ENCODE measurements at places on chromosomes 16 and 17.
A peak's percentile ranks its signal among the peaks of the same experiment; 100 is the strongest.

GRCh38 chr17:82977606-82978005 is 101.8 kb upstream of the METRNL start:
- no peak for DNase-seq

- DNase-seq = no peak
Measured at GRCh38 chr16:68445458-68445857, 2.9 kb downstream of the SMPD3 start.

DNA sequence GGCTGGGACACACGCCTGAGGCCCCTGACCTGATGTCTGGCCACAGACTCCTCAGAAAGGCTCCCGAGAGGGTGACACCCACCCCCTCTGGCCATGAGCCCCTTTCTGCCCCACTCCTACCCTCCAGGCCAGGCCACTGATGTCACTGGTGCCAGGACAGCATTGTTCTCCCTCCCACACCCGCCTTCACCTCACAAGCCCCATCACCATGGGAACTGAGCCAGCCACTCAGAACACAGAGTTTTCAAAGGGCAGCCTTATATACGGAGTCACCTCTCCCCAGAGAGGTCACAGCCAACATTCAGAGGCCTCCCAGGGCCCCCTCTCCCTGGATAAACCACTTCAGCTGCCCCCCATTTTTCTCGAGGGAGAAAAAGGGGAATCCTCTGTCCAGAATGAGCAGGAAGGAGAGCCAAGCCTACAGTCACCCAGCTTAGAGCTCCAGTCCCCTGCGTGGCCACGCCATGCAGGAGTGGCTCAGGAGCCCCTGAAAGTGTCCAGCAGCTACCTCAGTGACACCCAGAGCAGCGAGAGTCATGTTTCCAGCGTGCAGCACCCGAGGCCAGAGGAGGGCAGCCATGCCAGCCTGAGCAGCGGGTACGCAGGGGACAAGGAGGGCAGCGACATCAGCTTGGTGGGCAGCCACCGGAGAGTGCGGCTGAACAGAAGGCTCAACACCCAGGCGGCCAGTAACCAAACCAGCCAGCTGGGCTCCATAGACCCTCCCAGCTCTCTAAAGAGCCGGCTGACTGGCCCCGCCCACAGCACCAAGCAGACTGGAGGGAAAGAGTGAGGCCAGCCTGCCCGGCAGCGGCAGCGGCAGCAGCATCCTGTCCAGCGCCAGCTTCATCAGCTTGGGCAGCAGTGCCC is at the start of gene C16orf82:
TSS of gene C16orf82 (plus strand) at position 260 of the 870 bp plus-strand sequence.
- DNase-seq = no peak

GRCh38 chr16:266258-267164 is 9.2 kb downstream of the RGS11 start:
- DNase-seq = no peak

DNA sequence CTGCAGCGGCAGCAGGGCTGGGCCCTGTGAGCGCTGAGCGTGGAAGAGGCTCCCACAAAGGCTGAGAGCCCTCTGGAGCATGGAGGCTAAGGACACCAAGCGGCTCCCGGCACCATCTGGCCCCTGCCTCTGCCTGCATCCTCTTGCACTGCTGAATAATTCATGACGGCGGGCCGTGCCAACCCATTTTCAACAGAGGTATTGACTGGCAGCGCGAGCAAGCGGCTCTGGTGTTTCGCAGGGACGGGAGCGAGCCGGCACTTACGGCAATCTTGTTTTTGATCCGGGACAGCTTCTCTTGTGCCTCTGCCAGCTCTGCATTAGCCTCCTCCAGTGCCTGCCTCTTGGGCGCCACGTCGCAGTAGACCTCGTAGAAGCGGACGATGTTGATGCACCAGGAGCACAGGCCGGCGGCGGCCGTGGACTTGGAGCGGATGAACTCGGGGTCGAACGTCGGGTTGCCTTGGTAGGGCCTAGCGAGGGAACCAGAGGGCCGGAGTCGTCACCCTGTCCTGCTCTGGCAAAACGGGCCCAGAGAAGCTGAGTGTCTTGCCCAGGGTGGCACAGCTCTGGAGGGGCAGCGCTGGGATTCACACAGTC is 80.4 kb downstream of the PGS1 start:
- no peak for DNase-seq

GRCh38 chr17:58576679-58577367 is 62.4 kb upstream of the MTMR4 start:
- no peak for DNase-seq

- no peak for DNase-seq
Measured at GRCh38 chr17:78951967-78952551, 26.9 kb upstream of the TIMP2 start.

DNA sequence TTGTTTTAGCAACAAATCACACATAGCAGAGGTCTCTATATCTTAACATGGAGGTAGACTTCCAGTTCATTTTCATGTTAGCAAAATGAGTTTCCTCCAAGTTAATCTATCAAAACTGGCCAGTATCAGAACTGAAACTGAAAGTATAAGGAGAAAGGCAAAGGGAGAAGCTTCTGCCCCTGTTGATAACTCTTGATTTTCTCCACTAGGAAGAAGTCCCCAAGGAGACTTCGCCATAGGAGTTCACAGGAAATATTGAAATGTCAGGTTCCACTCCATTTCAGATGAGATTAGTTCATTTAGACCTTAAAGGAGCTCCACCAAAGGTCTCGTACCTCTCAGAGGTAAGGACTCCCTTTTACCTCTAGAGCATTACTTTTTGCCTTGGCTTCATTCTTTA is 1.2 kb upstream of the OGFOD3 start:
- no peak for DNase-seq

DNA sequence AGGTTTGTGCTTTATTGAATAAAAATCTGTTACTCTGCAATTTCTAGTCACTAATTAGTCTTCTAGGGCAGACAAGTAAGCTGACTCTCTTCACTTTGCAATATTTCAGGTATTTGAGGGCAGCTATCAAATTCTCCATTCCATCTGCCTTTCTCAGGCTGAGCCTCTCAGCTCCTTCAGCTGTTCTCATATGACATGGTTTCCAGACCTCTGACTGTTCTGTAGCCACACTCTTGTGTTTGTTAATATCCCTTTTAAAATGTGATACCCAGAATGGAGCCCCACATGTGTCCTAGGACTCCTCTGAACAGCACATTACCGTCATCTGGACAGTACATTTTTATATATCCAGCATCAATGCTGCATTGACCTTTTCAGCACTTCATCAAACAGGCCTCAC is 46.1 kb upstream of the MTMR4 start:
- DNase-seq = no peak

DNA sequence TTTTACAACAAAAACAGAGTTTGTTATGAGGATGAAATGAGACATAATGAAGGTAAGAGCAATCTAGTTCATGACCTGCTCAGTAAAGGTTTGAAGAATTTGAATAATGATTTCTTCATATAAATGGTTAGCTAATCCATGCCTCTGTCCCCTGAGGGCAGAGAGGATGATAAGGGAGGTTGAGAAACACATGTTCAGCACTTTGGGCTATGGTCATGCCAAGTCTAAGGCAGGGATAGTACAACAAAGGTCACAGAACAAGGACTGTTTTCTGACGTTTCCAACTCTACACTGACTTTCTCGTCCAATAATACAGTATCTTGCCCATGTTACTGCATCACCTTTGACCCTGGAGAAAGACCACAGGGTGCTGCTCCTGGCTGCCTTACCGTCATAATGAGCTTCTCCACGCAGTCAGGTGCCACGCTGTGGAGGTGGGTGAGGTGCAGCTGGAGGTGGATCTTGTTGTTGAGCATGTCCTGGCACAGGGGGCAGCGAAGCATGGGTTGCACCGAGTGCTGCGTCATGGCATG is 236.7 kb downstream of the ZFHX3 start:
- no peak for DNase-seq

DNA sequence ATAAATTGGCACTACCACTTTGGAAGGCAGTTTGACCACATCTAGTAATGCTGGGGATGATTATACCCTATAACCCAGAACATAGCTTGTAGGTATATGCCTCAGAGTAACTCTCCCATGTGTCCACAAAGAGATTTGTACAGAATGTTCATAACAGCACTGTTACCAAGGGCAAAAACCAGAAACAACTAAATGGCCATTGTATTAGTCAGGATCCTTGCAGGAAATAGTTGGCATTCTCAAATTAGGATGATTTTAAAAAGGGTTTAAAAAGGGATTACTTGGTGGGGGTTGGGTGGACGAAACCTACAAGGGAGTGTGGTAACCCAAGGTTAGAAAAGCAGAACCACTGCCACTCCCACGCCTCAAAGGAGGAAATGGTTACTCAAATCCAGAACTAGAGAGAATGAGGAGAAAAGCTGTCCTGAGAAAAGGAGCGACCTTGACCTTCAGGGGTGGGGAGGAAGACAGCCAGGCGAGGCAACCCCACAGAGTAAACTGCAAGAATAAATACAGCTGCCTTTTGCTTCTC is 2.1 kb downstream of the CPPED1 start:
- no peak for DNase-seq

DNA sequence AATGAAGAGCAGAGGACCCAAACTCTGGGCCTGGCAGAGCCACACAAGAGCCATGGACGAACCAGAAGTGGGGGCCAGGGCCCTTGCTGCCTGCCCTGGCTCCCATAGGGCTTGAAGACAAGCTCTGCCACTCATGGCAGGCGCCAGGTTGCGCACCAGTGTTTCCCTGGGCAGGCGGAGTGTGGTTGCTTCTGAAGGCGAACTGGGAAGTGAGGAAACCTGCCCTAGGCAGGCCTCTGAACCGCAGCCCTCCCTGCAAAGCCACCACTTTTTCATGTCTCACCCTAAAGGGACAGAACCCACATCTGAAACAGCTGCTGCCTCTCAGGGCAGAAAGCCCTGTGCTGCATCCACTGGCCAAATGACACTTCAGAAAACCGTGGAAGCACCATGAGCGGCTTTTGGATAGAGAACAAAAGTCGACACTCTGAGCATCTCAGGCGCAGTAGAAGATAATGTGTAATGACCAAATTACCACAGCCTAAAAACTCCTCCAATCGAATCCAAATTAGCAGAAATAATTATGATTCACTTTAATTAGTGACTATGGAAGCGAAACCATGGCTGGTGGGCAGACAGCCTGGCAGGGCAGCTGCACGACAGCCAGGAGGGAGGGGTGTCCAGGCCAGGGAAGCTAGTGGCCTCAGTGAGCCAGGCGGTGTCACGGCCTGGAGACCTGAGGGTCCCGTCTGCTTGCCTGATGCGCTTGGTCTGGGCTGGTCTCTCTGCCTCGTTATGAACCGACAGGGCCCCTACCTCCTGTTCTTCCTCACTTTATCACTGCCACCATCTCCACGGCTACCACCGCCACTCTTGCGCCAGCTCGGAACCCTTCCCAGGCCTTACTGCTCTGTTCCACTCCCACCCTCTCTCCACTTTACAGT is 59.1 kb downstream of the PRMT7 start:
- no peak for DNase-seq

DNA sequence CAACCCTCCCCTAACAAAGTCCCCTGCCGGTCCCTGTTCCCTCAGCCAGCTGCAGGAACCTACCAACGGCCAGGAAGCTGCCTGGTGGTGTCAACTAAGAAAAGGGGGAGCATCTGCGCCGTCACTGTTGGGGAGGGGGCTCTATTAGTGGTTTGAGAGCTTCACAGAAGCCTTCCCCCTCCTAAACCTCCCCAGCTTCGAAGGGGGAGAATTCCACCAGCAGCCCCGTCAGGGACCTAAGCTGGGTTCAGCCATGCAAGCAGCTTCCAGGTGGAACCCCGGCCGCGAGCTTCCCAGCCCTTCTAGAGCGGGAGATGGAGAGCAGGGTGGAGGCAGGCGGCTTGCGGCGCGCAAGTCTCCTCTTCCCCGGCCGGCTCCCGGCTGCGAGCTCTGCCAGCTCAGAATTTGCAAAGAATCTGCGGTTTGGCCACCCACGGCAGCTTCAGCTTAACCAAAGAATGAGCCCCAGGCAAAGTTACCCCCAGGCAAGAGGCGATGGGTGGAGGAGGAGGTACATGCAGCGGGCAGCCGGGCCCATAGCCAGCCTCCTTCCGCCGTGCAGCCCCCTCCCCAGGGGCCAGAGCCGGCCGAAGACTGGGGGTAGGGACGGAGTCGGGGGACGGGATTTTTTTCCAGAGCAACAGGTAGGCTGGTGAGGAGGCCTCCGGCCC is 33.7 kb downstream of the DDX19A start:
- DNase-seq = peak; percentile 23

- no peak for DNase-seq
Measured at GRCh38 chr17:691423-691822, 23.2 kb downstream of the VPS53 start.

DNA sequence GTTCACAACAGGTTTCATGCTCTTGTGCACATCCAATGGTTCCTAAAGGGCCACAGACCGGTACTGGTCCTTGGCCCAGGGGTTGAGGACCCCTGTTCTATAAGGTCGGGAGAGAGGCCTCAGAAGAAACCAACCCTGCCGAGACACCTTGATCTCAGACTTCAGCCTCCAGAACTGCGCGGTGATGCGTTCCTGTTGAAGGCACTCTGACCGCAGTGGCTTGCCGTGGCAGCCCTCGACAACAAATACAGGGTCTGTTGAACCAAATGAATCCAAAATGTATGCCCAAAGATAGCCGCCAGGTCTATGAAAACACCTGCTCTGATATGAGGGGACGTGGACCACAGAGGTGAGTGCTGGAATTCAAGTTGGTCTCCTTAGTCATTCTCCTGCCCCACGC is 389.8 kb downstream of the SEC14L1 start:
- DNase-seq = no peak

DNA sequence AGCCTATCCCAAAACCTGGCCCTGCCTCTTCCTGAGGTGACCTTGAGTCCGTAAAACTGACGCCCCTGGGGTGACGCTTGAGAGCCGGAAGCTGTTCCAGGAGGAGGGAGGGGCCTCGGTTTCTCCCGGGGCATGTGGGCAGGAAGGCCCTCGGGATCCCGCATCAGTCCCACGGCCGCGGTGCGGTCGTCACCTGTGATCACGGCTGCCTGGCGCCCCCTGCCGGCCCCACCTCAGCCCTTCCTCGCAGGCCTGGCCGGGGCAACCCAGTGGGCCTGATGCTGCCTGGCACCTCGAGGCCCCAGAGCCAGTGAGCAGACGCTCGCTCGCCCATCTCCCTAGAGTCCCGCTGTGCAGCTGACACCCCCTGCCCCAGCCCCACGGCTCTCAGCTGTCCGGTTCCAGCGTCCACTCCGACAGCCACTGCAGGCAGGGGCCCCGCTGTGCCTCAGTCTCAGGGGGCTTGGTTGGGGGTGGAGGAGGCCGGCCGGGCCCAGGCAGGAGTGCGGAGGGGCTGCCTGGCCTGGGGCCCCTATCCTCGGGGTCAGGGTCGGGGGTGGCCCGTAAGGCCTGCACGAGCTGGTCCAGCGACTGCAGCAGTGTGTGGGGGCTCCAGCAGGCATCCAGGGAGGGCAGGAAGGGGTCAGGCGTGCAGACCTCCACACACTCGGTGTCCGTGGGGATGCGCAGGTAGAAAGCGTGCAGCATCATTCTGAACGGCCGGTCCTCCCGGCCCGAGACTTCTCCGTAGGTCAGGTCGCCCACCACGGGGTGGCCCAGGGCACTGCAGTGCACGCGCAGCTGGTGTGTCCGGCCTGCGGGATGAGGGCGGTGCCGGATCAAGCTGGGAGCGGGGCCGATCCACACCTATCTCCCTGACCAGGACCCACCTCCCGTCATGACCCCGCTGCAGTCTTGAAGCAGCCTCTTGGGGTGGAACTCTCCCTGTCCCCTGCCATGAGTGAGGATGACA is 2.3 kb downstream of the RPUSD1 start:
- no peak for DNase-seq

- DNase-seq = no peak
Measured at GRCh38 chr16:3872216-3872895, 8.2 kb downstream of the CREBBP start.

GRCh38 chr17:39937447-39937846 is 9.9 kb downstream of the LRRC3C start:
- DNase-seq = no peak

GRCh38 chr17:44687756-44688155 is 1.8 kb downstream of the CCDC43 start:
- no peak for DNase-seq

Data from NCI-H1048 (cell line).